ENCODE measurements at places on chromosomes 1 and 21.

DNA sequence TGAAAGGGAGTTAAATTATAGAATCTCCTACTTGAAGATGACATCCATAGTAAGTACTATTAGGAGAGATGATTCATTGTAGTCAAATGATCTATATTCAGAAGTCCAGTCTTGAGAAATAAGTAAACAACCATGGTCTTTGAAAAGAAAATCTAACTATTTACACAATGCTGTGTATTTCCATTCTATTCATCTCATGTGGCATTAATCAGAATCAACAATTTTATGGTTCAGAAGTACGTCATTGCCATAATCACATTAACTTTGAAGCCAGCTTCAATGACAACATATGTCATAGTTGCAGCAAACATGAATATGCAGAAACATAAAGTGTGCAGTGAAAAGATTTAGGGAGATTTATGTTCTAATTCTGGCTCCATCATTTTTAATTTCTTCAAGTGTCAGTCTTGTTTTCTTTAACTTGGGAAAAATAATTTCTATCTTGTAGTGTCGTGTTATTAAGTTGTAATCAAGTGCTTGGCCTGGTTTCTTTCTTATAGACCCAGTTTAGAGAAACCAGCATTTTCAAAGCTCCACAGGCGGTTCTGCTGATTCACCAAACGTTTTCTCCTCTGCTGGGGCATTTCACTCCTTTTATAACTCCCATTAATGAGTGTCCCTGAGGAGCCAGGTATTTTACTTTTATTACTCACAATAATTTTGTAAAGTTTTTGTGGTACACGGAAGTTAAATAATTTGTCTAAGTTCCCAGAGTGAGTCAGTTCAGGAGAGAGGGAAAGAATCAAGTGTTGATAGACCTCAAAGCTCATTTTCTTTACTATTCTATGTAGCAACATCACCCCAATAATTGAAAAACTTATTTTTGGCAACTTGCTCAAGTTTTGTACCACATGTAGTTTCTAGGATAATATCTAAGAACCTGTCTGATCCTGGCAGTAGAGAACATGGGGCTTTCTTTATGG lies 35.9 kb upstream of the PTGS2 start:
- no peak for DNase-seq

- no peak for DNase-seq
Observed at GRCh38 chr21:42222386-42222785, 3.4 kb downstream of the ABCG1 start.

DNA sequence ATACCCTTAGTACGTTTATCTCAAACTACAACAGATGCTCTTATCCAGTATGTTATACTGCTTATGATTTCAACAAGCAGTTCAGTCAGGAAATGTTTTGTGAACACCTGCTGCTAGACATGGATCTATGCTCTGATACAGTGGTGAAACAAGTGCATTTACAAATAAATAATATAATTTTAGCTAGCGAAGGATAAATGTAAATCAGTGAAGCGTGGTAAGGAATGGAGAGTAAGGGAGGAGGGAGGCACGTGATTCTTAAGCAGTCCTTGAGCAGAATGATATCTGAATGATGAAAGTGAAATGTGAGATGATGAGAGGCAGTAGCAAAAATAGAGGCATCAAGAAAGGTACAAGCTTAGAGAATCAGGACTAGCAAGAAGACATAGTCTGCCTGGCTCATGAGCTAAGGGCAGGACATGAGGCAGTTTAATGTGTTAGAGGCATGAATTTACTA lies 6.3 kb downstream of the TSNAX start:
- no peak for DNase-seq

DNA sequence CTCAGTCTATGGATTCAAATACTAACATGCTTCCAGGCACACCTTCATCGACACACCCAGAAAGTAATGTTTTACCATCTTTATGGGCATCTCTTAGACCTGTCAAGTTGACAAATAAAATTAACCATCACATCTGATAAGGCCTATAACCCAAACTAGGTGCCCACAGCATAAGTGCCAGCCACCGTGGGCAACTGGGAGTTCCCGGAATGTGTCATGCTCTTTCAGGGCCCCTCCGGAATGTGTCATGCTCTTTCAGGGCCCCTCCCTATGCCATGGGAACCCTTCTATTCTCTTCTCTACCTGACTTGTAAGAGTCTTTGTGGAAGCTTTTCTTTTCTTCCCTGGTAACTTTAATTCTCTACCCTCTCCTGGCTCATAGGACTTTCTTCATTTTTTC lies 26.6 kb downstream of the KRTAP24-1 start:
- no peak for DNase-seq

- no peak for DNase-seq
Observed at GRCh38 chr1:10771789-10772188, 24.7 kb downstream of the CASZ1 start.

DNA sequence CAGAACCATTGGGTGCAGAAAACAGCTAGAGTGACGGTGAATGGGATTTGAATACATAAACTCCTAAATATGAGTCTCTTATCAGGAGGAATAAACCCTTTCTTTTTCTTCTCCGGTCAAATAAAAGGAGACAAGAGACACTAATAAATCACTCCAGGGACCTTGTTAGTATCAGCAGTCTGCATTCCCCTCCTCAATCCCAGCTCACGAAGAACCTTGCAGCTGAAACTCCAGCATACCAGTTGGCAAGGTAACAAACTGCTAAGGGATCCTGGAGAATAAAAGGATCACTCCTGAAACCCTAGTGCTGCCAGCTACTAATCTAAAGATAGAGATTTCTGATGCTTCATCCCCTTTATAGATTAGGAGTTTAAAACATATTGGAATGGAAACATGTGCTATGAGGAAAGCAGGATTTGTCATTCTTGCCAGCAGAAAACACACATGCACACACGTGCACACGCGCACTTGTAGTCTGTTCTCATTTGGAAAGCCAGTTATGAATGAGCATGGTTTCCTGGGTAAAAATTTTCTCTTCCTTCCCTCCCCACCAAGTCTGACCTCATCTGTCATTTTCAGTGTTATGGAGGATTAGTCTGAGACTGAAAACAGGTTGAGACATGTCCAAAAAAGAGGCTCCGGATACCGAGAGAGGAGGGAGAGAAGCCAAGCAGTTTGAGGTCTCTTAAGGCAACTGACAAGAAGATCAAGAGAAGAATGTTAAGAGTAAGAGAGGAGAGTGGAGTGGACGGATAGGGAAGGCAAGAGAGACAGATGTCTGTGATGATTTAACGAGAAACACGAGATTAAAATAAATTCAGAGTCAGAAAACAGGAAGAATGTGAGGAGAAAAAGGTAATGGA lies 10.9 kb downstream of the IER5 start:
- DNase-seq: no peak

GRCh38 chr1:154329152-154329521 lies 3.8 kb downstream of the ATP8B2 start:
- no peak for DNase-seq

GRCh38 chr1:32743380-32744070 lies 41.0 kb upstream of the SYNC start:
- no peak for DNase-seq

GRCh38 chr1:244651956-244652622 lies 837 bp upstream of the DESI2 start:
- no peak for DNase-seq

GRCh38 chr1:206723805-206724472 lies 39.2 kb downstream of the MAPKAPK2 start:
- no peak for DNase-seq

DNA sequence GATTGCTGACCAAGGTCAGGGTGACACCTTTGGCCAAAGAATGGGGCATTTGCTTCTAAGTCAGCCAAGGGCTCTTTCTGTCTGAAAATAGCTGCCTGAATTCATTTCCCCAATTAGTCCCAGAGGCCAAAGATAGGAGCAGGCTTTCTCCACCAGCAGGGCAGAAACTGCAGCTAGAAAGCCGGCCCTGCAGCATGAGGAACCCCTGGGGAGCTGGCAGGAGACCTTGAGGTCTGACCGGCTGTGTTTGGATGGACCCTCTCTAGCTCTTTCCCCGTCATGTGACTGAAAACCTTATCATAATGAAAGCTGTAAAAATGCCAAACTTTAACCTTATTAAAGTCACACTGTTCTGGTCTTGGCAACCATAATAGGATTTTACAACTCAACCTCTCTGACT lies 93.4 kb downstream of the CD58 start:
- DNase-seq: no peak

DNA sequence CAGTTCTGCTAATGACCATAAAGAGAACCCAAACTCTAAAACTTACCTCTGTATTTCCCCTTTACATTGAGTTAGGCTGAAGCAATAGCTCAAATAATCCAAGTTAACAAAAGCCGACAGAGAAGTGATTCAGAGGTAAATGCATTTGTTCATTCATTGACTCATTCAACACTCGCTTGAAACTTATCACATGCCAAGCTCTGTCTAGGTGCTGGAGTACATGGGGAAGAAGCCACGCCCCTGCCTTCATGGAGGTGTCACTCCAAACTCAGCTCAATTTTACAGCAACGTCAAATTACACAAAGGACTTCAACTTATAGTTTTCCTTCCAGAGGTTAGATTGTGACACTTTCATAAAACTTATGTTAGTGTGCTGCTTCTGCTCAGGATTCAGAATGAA lies 45.8 kb downstream of the SLC25A24 start:
- no peak for DNase-seq

DNA sequence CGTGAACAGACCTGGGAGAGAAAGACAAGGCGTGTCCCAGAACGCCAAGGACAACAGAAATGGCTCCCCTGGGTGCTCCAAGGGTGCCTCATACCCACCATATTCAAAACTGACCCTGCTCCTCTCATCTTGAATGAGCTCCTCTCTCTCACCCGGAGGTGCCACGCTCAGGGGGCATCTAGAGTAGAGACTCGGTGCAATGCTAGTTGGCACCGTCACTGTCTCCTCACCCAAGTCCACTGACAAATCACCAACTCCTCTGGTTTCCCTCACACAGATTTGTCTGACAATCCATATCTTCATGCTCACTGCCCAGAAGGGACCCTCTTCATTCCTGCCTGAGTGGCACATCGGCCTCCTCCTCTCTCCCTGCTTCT lies 5.0 kb downstream of the TMEM125 start:
- no peak for DNase-seq

DNA sequence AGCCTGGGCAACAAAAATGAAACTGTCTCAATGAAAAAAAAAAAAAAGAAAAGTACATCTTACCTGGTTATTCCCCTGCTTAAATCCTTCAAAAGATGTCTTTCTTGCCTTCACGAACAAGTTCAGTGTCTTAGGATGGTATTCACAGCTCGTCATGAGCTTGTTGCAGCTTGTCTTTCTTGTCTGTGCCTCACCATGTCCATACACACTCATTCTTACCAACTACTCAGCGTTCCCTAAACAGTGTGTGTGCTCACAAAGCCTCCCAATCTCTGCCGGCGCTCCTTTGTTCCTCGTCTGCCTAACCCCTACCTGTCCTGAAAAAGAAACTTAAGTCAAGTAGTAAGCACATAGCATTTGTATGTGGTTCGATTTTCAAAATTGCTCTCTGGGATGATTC lies 31.1 kb downstream of the UBE4B start:
- no peak for DNase-seq

- no peak for DNase-seq
Observed at GRCh38 chr1:227725046-227725445, 10.1 kb downstream of the JMJD4 start.

- DNase-seq: no peak
Observed at GRCh38 chr1:59083946-59084865, 212.7 kb upstream of the FGGY start.

GRCh38 chr1:83500987-83501591 lies 497.8 kb downstream of the TTLL7 start:
- no peak for DNase-seq

GRCh38 chr1:27377760-27378495 lies 3.3 kb upstream of the FCN3 start:
- no peak for DNase-seq

DNA sequence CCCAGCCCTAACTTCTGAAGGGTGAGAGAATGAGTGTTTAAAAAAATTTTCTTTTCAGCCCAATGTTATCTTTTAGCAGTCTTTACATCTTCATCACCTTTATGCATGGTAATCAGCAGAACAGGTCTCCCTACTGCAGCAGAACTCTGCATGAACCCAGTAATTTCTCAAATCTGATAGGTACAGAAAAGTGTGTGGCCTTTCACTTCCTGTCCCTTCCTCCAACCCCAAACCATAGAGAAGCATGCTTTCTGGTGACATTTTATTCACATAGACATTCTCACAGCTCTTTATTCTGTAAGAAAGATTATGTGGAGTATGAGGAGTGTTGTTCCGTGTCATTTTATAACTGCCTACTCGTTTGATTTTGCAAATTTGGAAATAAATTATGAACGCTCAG lies 68.6 kb downstream of the RPAP2 start:
- no peak for DNase-seq

GRCh38 chr21:31128234-31128633 lies 90.0 kb upstream of the KRTAP19-8 start:
- DNase-seq: no peak

DNA sequence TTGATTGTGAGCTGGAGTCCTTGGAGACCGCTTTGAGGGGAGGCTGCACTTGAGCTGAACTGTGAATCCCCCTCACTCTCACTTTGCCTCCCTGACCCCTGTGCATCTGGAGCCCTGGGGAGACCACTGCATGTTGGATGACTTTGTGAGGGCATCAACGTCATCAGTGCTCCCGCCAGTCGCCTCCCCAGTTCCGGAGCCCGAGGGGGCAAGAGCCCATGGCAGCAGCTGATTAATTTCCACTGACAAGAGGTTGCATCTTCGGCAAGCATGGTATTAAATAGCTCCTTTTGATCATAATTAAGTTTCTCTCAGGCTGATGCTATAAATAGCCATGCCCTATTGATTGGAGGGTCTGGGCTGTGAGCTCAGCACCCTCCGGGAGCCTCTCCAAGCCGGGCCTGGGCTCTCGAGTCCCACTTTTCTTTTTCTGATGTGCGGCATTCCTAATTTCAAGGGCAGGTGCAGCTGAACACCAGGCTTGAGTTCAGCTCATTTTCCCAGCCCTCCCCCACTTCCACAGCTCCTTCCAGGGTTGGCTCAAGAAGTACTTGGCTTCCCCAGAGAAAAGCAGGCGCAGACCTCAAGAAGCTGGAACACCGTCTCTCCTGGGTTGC lies 33.2 kb downstream of the KCND3 start:
- DNase-seq: no peak

DNA sequence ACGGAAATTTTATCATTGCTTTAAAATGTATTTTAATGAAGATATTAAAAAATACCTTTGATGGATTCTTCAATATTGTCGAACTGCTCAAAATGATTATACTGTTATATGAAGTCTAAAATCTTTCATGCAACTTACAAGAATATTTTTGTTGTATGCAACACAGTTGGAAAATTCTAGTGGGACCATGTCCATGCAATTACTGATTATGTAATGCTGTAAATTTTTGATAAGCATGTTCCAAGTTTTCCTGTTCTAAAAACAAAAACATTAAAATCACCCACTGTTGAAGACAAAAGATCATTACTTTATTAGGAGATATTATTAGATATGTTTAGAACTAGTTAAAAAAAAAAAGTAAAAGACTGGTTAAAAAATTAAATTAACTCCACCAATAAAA lies 132.8 kb downstream of the NFIA start:
- no peak for DNase-seq

DNA sequence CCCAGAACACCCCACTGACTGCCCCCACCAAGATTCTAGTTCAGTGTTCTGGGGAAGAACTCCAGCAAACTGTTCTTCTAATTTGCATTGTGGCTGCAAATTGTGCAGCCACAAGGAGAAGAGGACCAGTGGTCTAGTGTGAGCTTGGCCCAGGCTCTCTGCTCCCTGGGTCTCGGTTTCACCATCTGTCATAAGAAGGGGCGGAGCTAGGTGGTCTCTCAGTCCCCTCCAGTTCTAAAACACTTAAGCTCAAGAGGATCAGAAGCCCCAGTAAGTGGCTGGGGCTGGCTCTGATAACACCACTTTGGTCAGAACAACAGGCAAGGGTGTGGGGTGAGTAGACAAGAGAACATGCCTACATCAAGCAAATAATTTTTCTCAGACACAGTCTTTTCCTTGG lies 99.9 kb downstream of the BEND5 start:
- no peak for DNase-seq

Data from cerebellar nuclear complex (tissue), 1 donor.